ENCODE measurements at places on chromosomes 7 and 10.

- DNase-seq: no peak
Observed at GRCh38 chr10:18313626-18314025, 173.4 kb downstream of the CACNB2 start.

- DNase-seq: no peak
Observed at GRCh38 chr7:102412548-102412947, 16.4 kb downstream of the PRKRIP1 start.

GRCh38 chr10:80292607-80293239, 3.3 kb upstream of the MAT1A start:
- DNase-seq: no peak

GRCh38 chr7:94311515-94311914, 83.2 kb upstream of the COL1A2 start:
- DNase-seq: no peak

DNA sequence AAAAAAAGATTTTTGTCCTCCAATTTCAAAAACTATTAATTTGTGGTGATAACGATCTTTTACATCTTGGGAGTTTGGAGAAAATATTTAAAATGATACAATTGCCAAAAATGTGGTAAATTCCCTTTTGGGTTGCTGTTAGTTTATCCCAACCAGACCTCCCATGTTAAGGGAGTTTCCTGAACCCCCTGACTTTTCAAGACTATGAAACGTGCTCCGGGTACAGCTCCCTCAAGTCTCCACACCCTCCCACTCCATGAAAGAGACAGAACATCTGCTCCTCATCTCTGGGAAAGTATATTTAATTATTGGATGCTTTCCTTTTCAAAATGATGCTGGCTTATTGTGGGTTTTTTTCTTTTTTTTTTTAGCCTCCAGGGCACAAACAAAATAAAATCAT, 534.6 kb upstream of the NRP1 start:
- DNase-seq: no peak

DNA sequence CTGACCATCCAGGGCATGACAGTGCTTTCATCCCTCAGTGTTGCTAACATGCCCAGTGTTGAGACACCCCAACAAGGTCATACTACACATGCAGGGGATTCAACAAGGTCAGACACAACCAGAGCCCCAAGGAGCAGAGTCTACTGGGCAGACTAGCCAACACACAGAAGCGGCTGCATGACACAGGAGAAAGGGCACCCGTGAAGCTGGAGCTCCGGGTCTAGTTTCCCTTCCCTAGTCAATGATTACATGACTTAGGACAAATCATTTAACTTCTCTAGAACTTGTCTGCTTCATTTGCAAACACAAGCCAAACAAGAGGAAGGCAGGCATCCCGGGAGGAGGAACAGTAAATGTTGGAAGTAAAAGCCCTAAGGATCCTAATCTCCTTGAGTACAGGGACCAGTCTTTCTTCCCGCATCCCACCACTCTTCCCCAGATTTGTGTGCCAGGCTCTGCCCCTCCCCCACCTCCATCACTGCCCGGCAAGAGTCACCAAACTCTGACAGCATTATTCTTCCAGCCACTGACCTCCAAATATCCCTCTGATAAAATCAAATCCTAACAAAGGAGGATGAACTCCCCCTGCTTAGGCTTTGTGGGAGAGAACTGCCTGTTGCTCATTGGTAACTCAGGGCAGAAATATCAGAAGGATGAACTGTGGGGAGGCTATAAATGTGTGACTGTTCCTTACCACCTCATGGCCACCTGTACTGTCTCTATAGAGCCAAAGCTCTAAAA, 104.3 kb downstream of the KCNMA1 start:
- DNase-seq: no peak

DNA sequence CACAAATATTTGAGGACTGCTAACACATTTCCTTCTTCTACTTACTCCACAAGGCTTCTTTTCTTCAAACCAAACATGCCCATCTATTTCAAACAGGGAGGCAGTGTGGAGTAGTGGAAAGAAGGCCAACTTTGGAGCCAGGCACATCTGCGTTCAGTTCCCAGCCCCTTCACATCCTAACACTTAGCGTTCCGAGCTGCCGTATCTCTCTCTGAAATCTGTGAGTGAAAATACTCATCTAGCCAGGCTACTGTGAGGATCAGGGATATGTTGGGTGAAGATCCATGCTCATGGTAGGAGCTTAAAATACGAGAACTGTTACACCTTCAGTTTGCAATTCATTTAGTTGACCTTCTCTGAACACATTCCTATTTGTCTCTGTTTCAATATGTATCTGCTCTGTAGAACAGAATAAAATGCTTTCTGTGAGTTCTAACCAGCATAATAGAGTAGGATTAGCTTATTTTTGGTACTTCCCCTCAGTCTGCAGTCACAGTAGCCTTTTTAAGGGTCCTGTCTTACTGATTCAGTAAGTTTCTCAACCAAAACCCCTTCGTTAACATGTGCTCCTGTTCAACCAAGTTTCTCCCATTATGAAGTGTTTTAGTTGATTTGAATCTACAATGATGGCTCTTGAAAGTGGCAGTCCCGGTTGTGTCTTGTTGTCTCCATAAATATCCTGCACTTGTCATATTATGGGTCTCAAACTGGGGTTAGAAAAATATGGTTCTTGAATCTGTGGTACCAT, 3.3 kb upstream of the MEST start:
- DNase-seq: no peak

DNA sequence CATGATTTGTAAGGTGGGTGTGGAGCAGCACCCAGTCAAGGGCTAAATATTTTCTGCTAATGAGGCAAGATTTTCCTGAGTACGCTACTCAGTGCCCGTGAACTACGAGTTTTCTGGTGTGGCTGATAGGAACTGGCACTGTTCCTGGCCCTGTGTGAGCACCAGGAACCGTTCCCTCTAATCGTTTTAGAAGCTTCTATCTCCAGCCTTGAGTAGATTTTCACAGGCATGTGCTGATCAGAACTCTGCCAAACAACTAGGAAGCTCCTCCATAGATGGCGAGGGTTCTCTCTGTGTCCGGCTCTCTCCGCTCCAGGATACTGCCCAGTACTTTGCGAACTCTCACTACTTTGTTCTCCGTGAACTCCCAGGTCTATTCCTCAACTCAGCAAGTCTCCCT, 17.7 kb downstream of the TRIM4 start:
- no peak for DNase-seq

GRCh38 chr10:120735773-120736371, 115.3 kb upstream of the WDR11 start:
- DNase-seq: no peak

- DNase-seq: no peak
Observed at GRCh38 chr7:135728136-135728669, at the start of gene SLC13A4. Gene SLC13A4 (minus strand): TSS chr7:135728186. CDS start chr7:135727496, 690 bp downstream.

All from T-helper 22 cell (primary cell).